Stimulated activated CD4-positive, alpha-beta T cell treated with anti-CD3 and anti-CD28 coated beads, Interleukin-1b, Interleukin-23, amount 100 ng/mL, for 24 hours (primary cell): ENCODE measurements at places on chromosomes 5 and 9.

DNA sequence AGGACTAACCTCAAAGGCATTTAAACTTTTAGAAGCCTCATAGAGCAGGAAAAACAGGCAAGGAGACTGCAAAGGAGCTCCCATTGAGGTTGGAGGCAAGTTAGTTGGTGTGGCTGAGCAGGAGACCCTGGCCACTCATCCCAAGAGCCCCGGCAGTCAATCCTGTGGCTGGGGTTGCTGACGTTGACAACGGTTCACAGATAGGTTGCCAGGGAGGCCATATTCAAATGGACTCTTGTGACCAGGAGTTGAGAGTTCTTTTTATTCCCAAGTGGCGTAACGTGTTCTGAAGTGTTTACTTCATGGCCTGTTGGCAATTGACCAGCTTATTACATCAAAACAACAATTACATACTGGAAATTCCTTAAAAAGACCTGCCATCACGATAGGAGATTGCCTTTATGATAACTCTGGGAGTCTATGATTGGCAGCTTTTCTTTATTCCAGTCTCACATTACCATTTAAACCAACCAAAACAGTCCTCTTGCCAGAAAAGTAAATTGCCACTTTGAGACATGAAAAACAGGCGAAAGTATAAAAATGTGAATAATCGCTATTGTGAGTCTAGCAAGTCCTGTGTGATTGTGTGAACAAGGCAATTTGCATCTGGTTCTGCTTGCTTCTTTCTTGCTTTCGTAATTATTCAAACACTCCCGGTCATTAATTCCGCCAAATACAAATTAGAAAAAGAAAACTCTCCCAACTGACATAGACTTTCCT is 394.9 kb downstream of the MED10 start:
- no peak for DNase-seq

DNA sequence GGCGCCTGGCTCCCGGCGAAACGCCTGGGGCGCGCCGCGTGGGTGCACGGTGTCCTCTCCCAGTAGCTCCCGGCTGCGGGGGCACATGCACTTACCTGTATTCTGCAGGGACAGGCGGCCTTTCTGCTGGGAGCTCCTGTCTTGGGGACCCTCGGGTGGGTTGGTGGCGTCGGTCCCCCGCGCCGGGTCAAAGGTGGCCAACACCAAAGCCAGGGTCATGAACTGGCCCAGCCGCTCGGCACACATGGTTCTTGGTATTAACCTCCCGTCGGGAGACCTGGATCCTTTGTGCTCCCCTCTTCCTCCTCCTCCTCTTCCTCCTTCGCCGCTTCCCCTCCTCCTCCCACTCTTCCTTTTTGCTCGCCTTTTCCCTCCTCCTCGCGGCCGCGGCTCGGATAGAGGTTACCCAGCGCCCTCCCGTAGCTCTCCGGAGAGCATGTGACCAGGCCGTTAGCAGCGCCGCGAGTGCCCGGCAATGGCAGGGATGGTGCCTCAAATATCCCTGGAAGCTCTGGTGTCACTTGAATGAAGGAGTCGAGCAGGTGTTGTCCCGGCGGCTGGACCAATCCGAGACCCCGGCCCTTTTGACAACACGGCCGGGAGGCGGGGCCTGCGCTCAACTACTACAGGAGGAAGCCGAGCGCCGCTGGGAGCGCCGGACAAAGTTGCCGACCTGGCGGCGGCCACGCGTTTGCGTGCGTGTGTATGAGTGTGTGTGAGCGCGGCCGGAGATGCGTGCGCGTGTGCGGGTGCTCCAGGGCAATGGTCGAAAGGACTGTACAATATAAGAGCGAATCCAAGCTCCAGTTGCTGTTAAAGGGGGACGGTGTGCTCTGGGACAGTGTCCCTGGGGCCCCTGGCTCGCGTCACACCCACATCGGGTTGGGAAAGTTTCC is at the start of gene STC2:
STC2 (minus strand) TSS at position 467 of the 896 bp plus-strand sequence; CDS start at position 246, 221 bp downstream.
- DNase-seq: no peak

GRCh38 chr5:56480705-56481427 is 247.7 kb upstream of the ANKRD55 start:
- no peak for DNase-seq

DNA sequence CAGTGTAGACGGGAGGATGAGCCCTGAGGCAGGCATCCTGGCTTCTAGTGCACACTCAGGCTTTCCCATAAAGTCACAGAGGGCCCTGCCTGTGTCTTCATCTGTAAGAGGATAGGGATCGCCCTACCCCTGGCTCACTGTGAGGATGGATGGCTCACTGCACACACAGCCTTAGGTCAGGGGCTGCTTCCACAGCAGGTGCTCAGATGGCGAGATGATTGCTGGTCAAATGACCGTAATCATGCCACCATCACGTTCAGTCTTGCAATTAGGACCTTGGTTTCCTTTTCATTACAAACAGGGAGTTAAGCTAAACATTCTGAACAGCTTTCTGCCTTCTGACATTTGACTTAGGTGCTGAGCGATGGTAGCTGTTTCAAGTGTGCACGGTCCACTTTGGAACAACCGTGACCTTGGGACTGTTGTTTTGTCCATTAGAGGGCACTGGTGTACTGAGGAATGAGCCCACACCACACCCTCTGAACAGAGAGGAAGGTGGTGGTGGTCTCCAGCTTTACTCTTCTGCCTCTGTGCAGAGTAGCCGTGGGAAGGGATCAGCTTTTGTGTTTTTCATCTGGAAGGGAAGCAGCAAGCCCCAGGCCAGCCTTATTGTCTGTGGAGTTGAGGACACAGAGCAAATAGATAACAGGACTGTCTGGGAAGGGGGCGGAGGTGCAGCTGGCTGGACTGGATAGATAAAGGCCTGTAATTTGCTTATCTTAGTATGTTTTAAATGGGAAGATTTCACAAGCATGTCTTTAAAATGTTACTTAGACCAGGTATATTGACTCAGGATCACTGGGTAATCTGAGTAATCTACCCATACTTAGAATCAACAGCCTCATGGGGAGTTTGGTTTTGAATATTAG is 183.1 kb downstream of the TRIO start:
- no peak for DNase-seq

- DNase-seq: peak; percentile 25
These were observed 4.2 kb upstream of the SNAPC4 start for GRCh38 chr9:136403915-136404800.
